ENCODE measurements at places on chromosomes 3 and 15. TPM values are rescaled to one million over a fixed set of nuclear protein-coding genes. Genes with fewer than 3 reads are reported as not detected.

GOLGA8J gene
- total RNA-seq = 0.29 TPM

TMEM42 gene
- total RNA-seq = 18.1 TPM

ACTRT3 gene
- 4.3 TPM for total RNA-seq

GOLGA6D gene
- total RNA-seq = not detected

GPD1L gene
- total RNA-seq = 11.5 TPM

ALDH1A2 gene
- 1.1 TPM for total RNA-seq

A4GNT gene
- total RNA-seq = not detected

NOX5 gene
- total RNA-seq = 0.36 TPM

SERP1 gene
- total RNA-seq = 124 TPM

FBXO40 gene
- total RNA-seq = not detected

COL7A1 gene
- 12.7 TPM for total RNA-seq

SYNPR gene
- not detected for total RNA-seq

CCR9 gene
- not detected for total RNA-seq

MST1R gene
- total RNA-seq = 0.72 TPM

EXOG gene
- total RNA-seq = 14.5 TPM

DAPK2 gene
- total RNA-seq = 23.5 TPM

GOLGA6L7 gene
- not detected for total RNA-seq

SEC61A1 gene
- total RNA-seq = 350 TPM

CRBN gene
- 62.5 TPM for total RNA-seq

ZBTB20 gene
- 32.9 TPM for total RNA-seq

CPN2 gene
- 0.29 TPM for total RNA-seq

SEMA3F gene
- 16.5 TPM for total RNA-seq

TM4SF4 gene
- not detected for total RNA-seq

TBCCD1 gene
- total RNA-seq = 20.0 TPM

SLC28A1 gene
- total RNA-seq = not detected

PTX3 gene
- 537 TPM for total RNA-seq

TTLL13 gene
- under 0.01 TPM for total RNA-seq

DGKG gene
- 2.5 TPM for total RNA-seq

MINAR1 gene
- 2.5 TPM for total RNA-seq

NEIL1 gene
- total RNA-seq = 5.0 TPM

CP gene
- total RNA-seq = 0.88 TPM

GOLGA8H gene
- under 0.01 TPM for total RNA-seq

All from osteoblast (primary cell).